ENCODE measurements at places on chromosomes 1 and 21.

GRCh38 chr1:244494653-244495052 is 33.6 kb downstream of the CATSPERE start:
- DNase-seq = peak; percentile 2

DNA sequence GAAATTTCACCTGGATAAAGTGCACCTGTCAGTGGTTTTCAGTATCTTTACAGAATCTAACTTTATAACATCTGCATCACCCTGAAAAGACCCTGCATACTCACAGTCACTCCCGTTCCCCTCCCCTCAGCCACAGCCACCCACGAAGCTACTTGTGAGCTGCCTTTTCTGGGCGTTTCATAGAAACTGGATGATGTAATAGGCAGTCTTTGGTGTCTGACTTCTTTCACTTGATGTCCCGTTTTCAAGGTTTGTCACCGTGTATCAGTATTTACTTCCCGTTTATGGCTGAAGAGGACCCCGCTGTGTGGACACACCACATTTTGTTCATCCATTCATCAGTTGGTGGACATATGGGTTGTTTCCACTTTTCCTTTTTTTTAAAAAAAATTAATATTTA is 47.8 kb upstream of the LRRC3 start:
- no peak for DNase-seq

DNA sequence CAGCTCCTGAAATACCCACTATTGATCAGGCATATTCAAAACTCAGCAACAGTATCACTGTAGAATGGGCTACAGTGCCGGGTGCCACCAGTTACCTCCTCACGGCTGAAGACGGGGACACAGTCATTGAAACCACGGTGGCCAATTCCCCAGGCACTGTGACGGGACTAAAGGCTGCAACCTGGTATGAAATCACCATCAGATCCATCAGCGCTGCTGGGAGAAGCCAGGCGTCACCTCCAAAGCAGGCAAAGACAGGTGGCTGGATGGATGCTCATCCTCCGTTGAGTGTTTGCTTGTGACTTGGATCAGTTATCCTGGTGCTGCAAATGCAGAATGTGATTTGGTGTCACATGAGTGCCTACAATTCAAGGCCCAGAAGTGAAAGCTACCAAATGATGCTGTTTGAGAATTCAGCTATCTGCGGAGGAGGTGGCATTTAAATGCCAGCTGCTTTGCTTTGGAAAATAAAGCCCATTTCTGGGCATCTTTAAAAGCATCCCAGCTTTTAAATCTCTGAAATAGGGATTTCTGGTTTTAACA is 5.1 kb downstream of the FNDC7 start:
- DNase-seq = no peak

- DNase-seq = no peak
These were observed 8.9 kb downstream of the CACHD1 start for GRCh38 chr1:64478594-64479470.

DNA sequence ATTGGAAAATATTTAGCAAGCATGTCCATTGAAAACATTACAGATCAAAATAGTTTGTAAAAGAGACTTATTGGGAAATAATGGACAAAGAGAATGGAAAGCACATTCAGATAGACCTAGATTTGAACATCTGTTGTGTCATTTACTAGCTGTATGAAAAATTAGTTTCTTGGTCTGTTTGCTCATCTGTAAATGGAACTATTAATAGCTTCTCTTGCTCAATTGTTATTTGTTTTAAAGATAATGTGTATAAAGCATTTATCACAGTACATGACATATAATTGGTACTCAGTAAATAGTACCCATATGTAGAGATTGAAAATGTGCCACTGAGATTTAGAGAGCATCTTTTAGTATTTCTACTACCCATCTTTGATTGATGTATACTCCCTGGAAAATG is 25.9 kb downstream of the RPAP2 start:
- no peak for DNase-seq

DNA sequence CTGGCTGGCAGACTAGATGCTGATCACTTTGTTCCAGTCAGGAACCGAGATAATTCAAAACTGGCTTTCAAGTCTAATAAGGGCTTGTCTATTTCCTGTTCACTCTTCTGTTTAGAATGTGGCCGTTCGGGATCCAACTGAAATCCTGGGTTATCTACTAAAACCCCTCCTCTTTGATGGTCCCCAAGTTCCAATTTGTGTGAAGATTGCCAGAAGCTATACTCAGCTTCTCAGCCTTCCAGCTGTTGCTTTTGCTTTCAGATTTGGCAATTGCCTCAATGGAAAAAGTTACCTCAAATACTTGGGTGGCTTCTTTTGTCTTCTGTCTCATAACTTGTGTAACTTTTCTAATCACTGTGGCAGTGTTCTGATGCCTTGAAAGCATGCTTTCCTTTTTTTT is 43.7 kb downstream of the BTBD8 start:
- DNase-seq = no peak

DNA sequence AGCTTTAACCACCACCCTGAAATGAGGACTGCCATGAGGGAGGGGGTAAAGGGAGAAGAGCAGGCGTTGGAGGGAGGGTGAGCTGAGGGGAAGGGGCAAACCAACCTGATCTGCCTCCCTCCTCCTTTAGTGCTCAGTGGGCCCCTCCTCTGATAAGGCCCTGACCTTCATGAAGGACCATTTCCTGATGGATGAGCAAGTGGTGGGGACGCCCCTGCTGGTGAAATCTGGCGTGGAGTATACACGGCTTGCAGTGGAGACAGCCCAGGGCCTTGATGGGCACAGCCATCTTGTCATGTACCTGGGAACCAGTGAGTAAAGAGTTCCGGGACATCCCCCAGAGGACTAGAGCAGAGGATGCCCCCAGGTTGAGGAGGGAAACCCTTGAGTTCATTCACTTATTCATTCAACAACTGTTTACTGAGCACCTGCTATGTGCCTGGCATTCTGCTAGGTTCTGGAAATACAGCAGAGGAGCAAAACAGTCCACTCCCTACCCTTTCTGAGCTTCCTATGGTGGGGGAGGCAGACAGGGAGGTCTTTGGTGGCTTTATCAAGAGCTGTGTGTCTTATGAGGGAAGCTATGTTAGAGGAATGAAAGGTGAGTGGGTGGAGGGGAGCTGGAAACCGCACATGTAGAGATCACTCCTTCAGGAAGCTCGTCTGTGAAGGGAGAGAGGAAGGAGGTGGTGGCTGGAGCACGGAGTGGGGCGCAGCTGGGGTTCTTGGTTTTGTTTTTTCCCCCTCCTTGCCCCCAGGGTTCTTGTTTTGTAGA is 19.5 kb downstream of the SEMA4A start:
- DNase-seq = no peak

DNA sequence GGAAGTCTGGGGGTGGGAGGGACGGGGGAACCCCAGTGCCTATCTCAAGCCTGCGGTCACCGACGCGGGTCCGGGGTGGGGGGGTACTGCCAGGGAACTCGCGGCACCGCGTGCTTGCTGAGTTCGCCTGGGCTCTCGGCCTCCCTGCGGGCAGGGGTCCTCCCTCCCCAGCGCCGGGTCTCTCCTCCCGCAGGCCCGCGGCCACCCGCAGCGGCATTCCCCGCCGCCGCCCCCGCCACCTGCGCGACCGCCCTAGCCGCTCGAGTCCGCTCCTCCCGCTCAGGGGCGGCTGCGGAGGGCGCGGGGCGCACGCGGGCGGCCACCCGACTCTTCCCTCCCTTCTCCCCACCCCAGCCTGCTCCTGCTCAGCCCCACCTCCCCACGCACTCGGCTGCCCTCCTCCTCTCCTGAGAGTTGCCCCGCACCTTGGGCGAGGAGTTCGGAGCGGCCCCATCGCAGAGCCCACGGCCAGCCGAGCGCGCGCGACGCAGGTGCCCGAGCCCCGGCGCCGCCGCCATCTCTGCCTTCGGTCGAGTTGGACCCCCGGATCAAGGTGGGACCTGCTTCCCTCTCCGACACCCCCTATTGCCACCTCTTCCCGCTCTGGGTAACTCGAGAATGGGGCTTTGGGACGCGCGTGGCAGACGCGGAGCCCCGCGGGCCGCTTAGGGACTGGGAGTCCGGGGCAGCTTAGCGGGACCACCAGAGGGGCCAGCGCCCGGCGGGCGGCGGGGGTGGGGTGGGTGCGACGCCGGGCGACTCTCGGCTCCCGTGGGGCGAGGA is 105.0 kb downstream of the LEPR start:
- peak; percentile 50 for DNase-seq
